ENCODE measurements at places on chromosomes 7 and 10.

- DNase-seq = no peak
Measured at GRCh38 chr10:22317771-22318565, 1.8 kb downstream of the COMMD3 start.

DNA sequence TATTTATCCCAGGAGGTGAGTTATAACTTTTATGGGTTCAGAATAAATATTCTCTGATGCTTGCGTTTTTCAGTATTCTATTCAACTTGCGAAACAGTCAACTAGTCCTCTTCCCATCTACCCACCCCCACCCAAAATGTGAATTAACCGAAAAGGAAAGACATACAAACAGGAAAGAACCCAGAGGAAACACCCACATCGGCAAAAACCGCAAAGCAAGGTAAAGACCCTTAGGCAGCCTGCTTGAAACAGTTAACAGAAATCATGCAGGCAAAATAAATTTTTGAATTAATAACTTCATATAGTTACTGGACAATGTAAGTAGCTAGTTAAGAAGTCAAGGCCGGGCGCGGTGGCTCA is 5.4 kb downstream of the ZC3HAV1 start:
- peak; percentile 55 for DNase-seq

- DNase-seq = no peak
Measured at GRCh38 chr7:88363249-88363648, 56.6 kb upstream of the STEAP4 start.

DNA sequence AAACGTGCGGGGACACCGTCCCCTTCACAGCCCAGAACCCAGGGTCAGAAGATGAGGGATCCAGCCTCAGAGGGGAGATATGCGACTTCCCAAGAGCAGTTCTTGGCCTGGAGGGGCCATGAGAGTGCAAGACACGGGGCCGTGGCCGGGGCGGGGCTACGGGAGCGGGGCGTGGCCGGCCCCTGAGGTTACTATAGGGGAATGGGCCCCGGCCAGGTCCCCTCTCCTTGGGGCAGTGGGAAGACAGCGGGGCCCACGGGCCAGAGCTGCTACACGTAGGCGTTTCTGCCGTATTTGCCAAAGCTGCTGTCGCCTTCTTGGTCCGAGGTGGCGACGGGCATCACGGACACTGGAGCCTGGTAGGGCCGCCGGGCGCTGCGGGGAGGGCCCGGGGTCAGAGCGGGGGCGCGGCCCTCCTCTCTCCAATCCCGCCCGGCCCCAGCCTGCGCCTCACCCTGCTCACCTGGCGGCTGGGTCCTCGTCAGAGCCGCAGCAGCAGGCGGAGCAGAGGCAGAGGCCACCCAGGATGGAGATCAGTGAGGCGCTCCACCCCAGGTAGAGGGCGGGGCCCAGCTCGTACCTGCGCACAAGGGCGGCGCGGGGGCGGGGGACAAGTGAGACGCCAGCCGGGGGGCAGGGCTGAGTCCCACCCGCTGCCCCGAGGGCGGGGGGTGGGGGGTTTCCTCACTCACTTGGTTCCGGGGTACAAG is 5.3 kb downstream of the CLDN15 start:
- DNase-seq = no peak

GRCh38 chr7:51288896-51289622 is 27.6 kb downstream of the COBL start:
- DNase-seq = no peak

GRCh38 chr7:11831156-11831735 is 752 bp downstream of the THSD7A start:
- DNase-seq = no peak

GRCh38 chr10:16923726-16924125 is 106.5 kb upstream of the RSU1 start:
- DNase-seq = no peak

All from stimulated activated CD4-positive, alpha-beta T cell treated with anti-CD3 and anti-CD28 coated beads, Interleukin-4, amount 100 ng/mL, for 24 hours (primary cell).